ENCODE measurements at places on chromosomes 13 and 19. TPM values are rescaled to one million over a fixed set of nuclear protein-coding genes. Genes with fewer than 3 reads are reported as not detected.

Gene SPACA4
- not detected for total RNA-seq

Gene FCAR
- total RNA-seq = not detected

- H3K4me1 ChIP-seq = no peaks in the 10 kb centered on the region
- H3K27me3 ChIP-seq = peaks cover 30% of the 10 kb centered on the region
- no peak overlapping the region for H3K27ac ChIP-seq
- no peaks in the 10 kb centered on the region for H3K36me3 ChIP-seq
- no peak overlapping the region for H3K4me3 ChIP-seq
These were observed 23.1 kb upstream of the TNFRSF19 start for GRCh38 chr13:23547000-23547590.

Gene WDR18
- 111 TPM for total RNA-seq

GRCh38 chr13:36332986-36333385 lies 13.2 kb downstream of the SPART start:
- H3K4me1 ChIP-seq = peaks cover 19% of the 10 kb centered on the region
- H3K4me3 ChIP-seq = no peak overlapping the region
- H3K27ac ChIP-seq = no peak overlapping the region

- no peak overlapping the region for H3K4me3 ChIP-seq
- no peak overlapping the region for H3K27ac ChIP-seq
- no peaks in the 10 kb centered on the region for H3K4me1 ChIP-seq
- no peak for DNase-seq
These were observed 15.5 kb downstream of the SERP2 start for GRCh38 chr13:44389060-44389666.

DNA sequence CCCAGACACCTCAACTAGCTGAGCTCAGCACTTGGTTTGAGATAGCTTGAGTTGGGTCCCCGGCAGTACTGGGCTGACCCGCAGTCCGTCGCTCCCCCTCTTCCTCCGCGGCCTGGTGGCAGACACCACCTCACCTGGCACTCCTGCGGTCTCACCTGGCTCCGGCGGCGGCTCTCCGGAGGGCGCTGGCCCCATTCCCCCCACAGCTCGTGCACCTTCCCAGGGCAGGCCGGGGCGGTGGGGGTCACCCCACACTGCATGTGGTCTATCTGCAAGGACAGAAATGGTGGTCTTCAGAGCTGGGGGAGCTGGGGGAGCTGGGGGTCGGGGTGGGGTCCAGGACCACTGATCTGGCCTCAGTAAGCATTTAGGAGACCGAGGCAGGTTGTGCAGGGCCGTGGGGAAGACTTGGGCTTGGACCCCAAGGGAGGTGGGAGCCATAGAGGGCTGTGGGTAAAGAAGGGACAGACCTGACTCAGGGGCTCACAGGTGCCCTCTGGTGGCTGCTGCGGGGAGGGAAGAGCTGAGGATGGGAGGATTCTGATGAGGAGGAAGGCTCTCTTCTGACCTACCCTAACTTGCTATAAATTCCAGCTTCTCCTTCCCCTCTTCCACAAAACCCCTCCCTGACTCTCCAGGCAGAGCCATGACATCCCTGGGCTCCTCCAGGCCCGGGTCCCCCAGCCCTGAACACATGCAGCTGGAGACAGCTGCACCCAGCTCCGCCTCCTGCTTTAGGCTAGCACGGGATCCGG lies 6.7 kb upstream of the PLIN4 start:
- H3K4me3 ChIP-seq = no peak overlapping the region
- H3K27me3 ChIP-seq = peaks cover 2% of the 10 kb centered on the region
- H3K4me1 ChIP-seq = no peaks in the 10 kb centered on the region
- DNase-seq = peak; percentile 91
- no peak overlapping the region for H3K27ac ChIP-seq

DNA sequence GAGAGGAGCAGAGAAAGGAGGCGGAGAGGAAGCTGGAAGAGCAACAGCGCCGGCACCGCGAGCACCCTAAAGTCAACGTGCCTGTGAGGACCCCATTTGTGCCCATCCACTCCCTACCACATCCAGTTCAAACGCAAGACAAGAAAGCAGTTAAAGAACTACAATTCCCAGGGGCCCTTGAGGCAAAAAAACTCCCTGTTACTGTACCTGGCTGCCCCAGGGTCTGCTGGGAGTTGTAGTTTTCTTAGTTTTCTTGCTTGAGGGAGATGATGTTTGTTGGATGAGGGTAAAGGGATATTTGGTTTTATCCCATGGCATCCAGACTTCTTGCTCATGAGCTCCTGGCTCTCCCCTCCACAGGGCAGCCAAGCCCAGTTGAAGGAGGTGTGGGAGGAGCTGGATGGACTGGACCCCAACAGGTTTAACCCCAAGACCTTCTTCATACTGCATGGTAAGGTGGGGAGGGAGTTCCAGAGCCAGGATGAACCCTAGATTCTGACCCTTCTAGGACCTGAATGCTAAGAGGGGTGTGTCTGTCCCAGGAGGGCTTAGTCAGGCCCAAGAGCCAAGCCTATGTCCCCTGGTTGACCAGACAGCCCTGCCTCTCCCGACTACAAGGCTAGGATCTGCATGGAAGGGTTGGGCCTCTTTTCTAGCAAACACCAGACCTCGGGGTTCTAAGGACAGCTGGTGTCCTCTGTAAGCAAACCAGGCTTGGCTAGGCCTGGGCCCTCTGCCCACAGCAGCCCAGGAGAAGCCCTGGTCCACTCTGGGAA lies 13.2 kb downstream of the NUCB1 start:
- peak; percentile 74 for DNase-seq
- no peaks in the 10 kb centered on the region for H3K27me3 ChIP-seq
- H3K4me3 ChIP-seq = no peak overlapping the region
- H3K4me1 ChIP-seq = no peaks in the 10 kb centered on the region
- no peak overlapping the region for H3K27ac ChIP-seq
- peaks cover 49% of the 10 kb centered on the region for H3K36me3 ChIP-seq

- H3K27ac ChIP-seq = no peak overlapping the region
- DNase-seq = no peak
- H3K36me3 ChIP-seq = no peaks in the 10 kb centered on the region
- no peak overlapping the region for H3K4me3 ChIP-seq
These were observed 15.6 kb upstream of the NBEA start for GRCh38 chr13:34926508-34926907.

DNA sequence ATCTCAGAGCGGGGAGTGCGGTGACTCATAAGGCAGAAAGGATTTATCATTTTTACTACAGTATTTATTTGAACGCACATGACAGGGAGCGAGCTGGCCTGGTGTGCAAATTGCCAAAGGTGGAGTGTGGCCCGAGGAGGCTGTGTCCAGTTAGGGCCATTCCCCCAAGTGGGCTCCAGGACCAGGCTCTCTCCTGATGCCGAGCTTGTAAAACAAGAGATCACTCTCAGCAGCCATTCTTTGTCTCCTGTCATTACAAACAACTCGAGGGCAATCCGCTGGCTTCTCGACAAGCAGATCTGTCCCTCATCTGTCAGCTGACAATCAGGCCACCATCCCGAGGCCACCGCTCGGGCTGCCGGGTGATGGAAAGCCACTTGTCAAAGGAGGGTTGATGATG lies 418.9 kb downstream of the ZNF536 start:
- peaks cover 2% of the 10 kb centered on the region for H3K4me1 ChIP-seq
- DNase-seq = peak; percentile 19
- H3K27me3 ChIP-seq = no peaks in the 10 kb centered on the region
- no peak overlapping the region for H3K4me3 ChIP-seq

Gene WDR87
- total RNA-seq = not detected

DNA sequence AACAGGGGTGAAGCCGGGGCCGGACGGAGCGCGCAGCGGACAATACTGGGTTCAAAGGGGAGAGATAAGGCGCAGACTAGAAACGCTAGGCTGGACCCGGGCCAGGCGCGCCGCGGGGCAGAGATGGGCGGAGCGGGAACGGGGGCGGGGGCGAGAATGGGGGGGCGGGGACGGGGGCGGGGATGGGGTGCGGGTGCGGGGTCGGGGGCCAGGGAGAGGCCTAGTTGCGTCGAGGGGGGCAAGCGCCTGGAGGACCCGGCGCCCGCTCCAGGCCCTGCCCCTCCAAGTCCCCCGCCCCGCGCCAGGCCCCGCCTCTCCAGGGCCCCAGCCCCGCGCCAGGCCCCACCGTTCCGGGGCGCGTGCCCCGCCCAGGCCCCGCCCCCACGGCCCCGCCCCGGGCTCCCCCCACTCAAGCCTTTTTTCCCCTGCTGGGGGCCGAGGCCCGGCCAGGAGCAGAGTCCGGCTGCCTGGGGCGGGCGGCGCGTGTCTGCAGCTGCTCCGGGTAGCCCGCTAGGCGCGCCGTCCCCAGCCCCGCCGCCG lies at the start of gene CERS4:
CERS4 (plus strand) TSS at position 449 of the 540 bp plus-strand sequence. CDS start 41,707 bp downstream, outside the sequence.
- peak; percentile 91 for DNase-seq
- peaks cover 24% of the 10 kb centered on the region for H3K4me1 ChIP-seq
- peaks cover 5% of the 10 kb centered on the region for H3K27me3 ChIP-seq
- peak within 1 kb of the TSS; percentile 80 for H3K27ac ChIP-seq

DNA sequence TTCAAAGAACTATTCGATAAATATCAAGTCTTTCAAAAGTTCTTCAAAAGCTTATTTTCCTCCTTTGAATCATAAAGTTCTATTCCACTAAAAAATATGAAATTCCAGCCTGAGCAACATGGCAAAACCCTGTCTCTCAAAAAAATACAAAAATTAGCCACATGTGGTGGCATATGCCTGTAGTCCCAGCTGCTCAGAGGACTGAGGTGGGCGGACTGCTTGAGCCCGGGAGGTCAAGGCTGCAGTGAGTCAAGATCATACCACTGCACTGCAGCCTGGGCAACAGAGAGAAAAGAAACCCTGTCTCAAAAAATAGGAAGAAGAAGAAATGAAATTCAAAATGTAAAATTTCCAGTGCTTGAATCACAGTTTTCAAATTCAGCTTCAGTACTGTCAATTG lies 24.6 kb downstream of the CAB39L start:
- no peaks in the 10 kb centered on the region for H3K27me3 ChIP-seq
- no peaks in the 10 kb centered on the region for H3K36me3 ChIP-seq
- no peak for DNase-seq
- no peaks in the 10 kb centered on the region for H3K4me1 ChIP-seq
- H3K27ac ChIP-seq = no peak overlapping the region
- H3K4me3 ChIP-seq = no peak overlapping the region

- no peak overlapping the region for H3K27ac ChIP-seq
- H3K4me1 ChIP-seq = peaks cover 2% of the 10 kb centered on the region
- no peak overlapping the region for H3K4me3 ChIP-seq
- DNase-seq = no peak
- H3K27me3 ChIP-seq = no peaks in the 10 kb centered on the region
- peaks cover 25% of the 10 kb centered on the region for H3K36me3 ChIP-seq
These were observed 43.0 kb downstream of the DIAPH3 start for GRCh38 chr13:60120617-60121336.

DNA sequence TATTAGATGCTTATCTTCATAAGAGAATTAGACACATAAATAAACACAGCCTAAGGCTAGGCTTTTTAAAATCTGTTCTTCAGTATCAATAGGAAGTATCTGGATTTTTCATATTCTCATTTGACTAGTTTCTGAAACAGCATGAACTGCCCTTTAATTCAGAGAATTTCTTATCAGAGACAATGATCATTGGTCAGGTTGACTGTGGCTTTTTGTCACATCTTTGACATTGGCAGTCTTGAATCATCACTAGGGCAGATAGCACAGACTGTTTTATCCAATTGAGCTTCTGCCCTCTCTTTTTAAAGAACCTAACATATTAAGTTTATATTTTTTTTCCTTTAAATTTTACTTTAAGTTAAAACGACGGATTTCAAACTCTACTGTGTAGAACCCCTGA lies 59.6 kb downstream of the DPY19L3 start:
- no peak overlapping the region for H3K4me3 ChIP-seq
- H3K4me1 ChIP-seq = no peaks in the 10 kb centered on the region
- no peak for DNase-seq
- H3K27me3 ChIP-seq = no peaks in the 10 kb centered on the region
- H3K27ac ChIP-seq = no peak overlapping the region

DNA sequence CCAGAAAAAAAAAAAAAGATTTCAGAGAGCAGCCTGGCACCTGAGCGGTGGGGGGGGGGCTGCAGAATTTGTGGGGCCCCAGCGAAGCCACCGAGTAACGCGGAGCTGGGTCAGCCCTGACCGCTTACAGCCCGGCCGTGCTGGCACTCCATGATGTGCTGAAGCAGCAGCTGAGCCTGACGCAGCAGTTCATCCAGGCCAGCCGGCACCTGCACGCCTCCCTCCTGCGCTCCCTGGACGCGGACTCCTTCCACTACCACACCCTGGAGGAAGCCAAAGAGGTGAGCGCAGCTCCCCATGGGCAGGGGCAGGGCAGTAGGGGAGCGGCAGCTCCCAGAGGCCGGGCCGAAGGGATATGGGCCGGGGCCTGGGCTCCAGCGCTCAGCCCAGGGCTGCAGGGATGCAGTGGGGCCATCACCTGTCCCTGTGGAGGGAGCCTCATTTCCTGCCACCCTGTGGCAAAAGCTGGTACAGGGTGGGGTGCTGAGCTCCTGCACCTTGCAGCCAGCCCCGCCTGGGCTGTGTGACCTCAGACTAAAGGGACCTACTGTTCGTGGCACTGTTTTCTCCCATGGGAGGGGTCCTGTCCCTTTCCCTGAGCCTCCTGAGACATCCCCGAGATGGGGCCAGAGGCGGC lies 18.3 kb downstream of the C19orf44 start:
- peaks cover 26% of the 10 kb centered on the region for H3K36me3 ChIP-seq
- peaks cover 2% of the 10 kb centered on the region for H3K4me1 ChIP-seq
- no peak overlapping the region for H3K27ac ChIP-seq

DNA sequence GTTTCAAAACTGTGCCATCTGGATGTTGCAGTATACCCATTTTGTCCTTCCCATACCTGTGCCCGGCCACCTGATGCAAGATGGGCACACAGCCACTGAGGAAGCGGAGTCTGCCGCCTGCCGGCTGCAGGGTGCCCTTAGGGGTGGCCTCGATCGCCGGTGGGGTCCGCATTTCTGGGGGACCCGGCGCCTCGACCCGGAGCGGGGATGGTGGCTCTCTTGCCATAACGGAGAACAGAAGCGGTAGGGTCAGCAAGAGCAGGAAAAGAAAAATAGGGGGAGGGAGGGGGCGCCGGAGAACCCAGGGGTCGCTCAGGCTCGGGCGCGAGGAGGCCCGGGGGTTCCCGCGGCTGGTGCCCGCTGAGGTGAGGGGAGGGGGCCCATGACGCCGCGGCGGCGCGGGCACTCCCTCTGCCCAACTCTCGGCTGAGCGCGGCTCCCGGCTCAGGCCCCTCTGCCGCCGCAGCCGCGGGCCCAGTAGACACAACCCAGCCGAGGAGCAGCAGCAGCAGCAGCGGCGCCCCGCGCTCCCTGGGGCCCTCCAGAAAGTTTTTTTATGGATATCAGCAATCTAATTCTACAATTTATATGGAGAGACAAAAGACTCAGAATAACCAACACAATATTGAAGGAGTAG lies 13.8 kb upstream of the CYP4F2 start:
- H3K4me1 ChIP-seq = no peaks in the 10 kb centered on the region
- DNase-seq = peak; percentile 36
- no peak overlapping the region for H3K4me3 ChIP-seq

GRCh38 chr19:12092956-12093355 lies 28.4 kb downstream of the ZNF844 start:
- H3K27me3 ChIP-seq = no peaks in the 10 kb centered on the region
- peak overlapping the region; percentile 87 for H3K4me3 ChIP-seq
- no peak for DNase-seq
- H3K27ac ChIP-seq = peak overlapping the region; percentile 42

- no peak for DNase-seq
- H3K4me1 ChIP-seq = peaks cover 11% of the 10 kb centered on the region
- no peak overlapping the region for H3K27ac ChIP-seq
- no peak overlapping the region for H3K4me3 ChIP-seq
- no peaks in the 10 kb centered on the region for H3K27me3 ChIP-seq
These were observed 17.5 kb downstream of the CUL4A start for GRCh38 chr13:113226873-113227450.
